ENCODE measurements at places on chromosomes 1 and 21.

- no peak for DNase-seq
Observed at GRCh38 chr21:32004291-32004690, 131.5 kb downstream of the HUNK start.

GRCh38 chr21:41725421-41726031 is 41.3 kb downstream of the RIPK4 start:
- no peak for DNase-seq

DNA sequence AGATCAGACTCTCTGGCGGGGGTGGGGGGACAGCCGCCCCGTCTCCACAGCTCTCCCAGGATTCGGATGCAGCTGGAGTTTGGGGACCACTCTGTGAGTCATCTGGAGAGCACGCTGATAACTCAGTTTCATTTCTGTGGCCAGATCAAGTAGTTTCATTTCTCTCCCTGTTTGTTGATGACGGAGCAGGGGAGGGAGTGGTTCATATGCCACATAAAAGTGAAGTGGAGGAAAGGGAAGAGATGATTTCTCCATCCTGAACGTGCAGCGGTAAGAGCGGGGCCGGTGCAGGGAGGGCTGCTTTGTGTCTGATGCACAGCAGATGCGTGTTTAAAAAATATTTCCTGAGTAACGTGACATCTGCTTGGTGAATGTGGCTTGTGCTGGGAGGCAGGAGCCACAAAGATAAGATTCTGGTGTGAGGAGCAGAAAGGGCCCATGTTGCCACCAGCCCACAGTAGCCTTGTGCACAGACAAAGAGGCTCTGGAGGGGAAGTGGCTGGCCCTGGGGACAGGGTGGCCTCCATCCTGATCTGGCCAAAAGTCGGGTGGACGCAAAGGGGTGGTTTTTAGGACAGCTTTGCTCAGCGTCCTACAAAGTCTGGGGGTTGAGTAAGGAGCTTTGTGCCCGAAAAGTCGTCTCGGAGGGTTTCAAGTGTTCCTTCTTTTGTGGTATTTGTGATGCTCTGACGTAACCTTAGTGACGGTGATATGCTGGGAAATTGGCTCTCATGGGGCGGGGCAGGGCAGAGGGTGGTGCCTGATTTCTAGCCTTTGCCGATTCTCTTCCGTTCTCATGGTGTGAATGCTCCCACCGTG is at the start of gene MX2:
MX2 (plus strand) TSS at position 242 of the 819 bp plus-strand sequence. CDS start 14,880 bp downstream, outside the sequence.
- peak; percentile 74 for DNase-seq

GRCh38 chr21:15552914-15553494 is 176.8 kb upstream of the USP25 start:
- peak; percentile 3 for DNase-seq

Data from HTR-8/SVneo (cell line).